ENCODE measurements at places on chromosomes 4 and X.
A peak's percentile ranks its signal among the peaks of the same experiment; 100 is the strongest.

DNA sequence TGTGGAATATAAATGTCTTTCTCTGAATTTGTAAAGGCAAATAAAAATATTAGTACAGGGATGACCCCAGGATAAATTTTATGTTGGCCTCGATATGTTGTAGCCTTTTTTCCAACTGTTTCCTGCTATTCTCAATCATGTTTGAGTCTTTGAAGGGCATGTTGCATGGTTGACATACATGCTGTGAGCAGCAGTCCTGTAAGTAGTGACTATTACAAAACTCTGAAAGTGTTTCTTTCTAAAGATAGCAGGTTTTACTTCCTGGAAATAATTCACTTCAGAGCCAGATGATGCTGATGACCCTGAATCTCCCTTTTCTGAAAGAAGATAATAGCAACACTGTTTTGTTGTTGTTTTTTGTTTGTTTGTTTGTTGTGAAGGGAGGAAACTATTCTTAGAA lies 393.0 kb upstream of the GNPDA2 start:
- H3K27me3 ChIP-seq = no peaks in the 10 kb centered on the region
- no peak overlapping the region for H3K27ac ChIP-seq
- H3K4me1 ChIP-seq = no peaks in the 10 kb centered on the region
- H3K36me3 ChIP-seq = no peaks in the 10 kb centered on the region
- DNase-seq = no peak
- no peak overlapping the region for H3K4me3 ChIP-seq

GRCh38 chrX:40644176-40644575 lies 3.2 kb downstream of the CXorf38 start:
- peaks cover 4% of the 10 kb centered on the region for H3K27me3 ChIP-seq
- H3K36me3 ChIP-seq = no peaks in the 10 kb centered on the region
- peak overlapping the region; percentile 64 for H3K27ac ChIP-seq

GRCh38 chr4:20284990-20285389 lies 33.3 kb downstream of the SLIT2 start:
- no peak overlapping the region for H3K4me3 ChIP-seq
- no peak for DNase-seq
- H3K36me3 ChIP-seq = no peaks in the 10 kb centered on the region
- H3K27ac ChIP-seq = no peak overlapping the region

DNA sequence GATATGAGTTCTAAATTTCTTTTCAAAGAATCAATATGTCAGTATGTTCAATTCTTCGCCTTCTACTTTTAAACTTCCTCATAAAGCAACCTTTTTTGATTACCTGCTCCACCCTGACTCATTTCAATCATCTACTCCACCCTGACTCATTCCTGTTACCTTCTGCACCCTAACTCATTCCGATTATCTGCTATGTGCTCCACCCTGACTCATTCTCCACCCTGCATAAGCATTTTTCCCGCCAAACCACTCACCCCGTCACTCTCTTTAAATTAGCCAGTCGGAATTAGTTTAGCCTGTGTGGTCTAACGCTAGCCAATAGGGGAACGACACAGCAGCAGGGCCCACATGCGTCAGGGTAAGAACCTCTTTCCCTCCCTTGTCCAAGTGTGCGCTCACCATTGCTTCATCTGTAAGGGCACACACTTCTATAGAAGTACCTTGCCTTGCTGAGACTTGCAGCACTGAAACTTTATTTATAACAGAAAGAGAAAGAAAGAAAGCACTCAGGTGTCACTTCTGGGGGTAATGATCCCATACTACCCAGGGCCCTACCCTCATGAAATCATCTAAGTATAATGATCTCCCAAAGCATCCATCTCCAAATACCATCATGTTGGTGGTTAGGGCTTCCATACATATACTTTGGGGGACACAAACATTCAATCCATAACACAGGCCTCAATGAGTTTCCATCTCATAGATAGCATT lies 875.2 kb downstream of the RAPGEF2 start:
- DNase-seq = no peak
- H3K27ac ChIP-seq = no peak overlapping the region
- H3K36me3 ChIP-seq = no peaks in the 10 kb centered on the region
- no peak overlapping the region for H3K4me3 ChIP-seq
- H3K27me3 ChIP-seq = no peaks in the 10 kb centered on the region
- H3K4me1 ChIP-seq = no peaks in the 10 kb centered on the region

DNA sequence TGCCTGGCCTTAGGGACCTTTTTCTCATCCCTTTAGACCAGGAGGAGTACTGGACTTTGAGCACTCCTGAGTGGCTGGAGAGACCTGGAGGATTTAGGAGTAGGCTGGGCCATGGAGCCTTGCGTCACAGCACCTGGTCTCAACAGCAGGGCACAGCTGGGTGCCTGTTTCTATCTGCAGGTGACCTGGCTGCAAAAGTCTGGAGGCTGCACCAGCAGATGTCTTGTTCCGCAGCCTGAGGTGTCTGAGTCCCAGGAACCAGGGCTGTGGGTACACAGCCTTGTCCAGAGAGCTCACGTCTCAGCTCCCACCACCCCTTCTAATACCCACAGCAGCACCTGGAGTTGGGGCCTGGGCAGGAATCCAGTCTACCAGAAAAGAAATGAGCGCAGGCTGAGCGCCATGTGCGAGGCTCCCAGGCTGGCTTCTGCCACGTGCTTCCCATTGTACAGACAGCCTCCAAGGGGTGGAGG lies 5.0 kb upstream of the NSD2 start:
- H3K36me3 ChIP-seq = no peaks in the 10 kb centered on the region
- H3K27me3 ChIP-seq = no peaks in the 10 kb centered on the region
- H3K4me3 ChIP-seq = no peak overlapping the region
- H3K27ac ChIP-seq = no peak overlapping the region

GRCh38 chr4:128512767-128513322 lies 225.2 kb upstream of the PGRMC2 start:
- no peak overlapping the region for H3K27ac ChIP-seq
- DNase-seq = no peak
- no peaks in the 10 kb centered on the region for H3K27me3 ChIP-seq
- H3K4me1 ChIP-seq = peaks cover 2% of the 10 kb centered on the region
- H3K36me3 ChIP-seq = no peaks in the 10 kb centered on the region

GRCh38 chrX:151363316-151363715 lies 33.7 kb upstream of the VMA21 start:
- H3K4me1 ChIP-seq = no peaks in the 10 kb centered on the region
- H3K4me3 ChIP-seq = no peak overlapping the region
- H3K27me3 ChIP-seq = no peaks in the 10 kb centered on the region
- no peak for DNase-seq
- no peaks in the 10 kb centered on the region for H3K36me3 ChIP-seq
- no peak overlapping the region for H3K27ac ChIP-seq

DNA sequence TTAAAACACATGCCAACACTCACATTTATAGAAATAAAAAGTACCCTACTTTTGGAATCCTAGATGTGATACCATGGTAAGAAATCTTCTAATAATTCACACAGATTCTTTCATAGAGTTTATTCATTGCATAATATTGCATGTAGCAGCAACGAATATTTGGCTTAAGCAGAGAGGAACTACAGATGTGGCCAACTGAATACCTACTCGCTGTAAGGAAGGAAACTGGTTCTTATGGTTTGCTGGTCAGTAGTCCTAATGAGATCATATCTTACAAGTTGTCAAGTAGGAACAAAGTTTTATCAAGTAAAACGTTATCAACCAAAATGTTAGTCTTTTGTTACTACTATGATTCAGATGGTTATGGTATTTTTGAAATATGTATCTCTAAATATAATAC lies 996.1 kb downstream of the PDHA2 start:
- no peaks in the 10 kb centered on the region for H3K27me3 ChIP-seq
- H3K4me3 ChIP-seq = no peak overlapping the region
- no peaks in the 10 kb centered on the region for H3K36me3 ChIP-seq
- no peak for DNase-seq

DNA sequence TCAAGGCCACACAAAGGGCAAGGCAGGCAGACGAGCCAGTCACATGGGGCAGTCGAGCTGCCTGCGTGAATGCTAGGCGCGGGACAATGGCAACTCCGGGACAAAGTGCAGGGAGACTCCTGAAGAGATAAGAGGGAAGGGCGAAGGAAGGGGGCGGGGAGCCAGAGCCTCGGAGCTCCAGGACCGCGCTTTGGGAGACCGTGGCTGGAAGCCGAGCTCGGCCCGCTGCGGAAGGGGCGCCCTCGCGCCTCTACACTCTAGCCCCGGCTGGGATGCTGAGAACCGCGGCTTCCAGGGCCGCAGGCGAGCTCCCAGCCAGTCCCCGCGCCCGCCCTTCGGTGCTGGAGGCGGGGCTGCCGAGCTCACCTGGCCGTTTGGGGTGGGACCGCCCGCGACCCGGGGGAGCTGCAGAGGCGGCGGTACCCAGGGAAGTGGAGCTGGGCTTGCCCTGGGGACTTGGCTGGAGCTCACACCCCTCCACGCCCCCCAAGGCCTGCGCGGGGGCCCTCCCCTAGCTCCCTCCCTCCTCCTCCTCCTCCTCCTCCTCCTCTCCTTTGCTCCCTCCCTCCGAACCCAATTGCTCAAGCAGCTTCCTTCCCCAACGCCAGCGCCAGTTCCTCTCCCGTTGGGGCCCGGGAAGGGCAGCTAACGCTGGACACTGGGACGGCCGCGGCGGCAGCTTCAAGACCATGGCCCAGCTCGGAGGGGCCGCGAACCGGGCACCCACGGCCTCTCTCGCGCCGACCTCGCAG lies at the start of gene SOWAHD:
Gene SOWAHD, plus strand, starts transcription at position 610 of the 752 bp plus-strand sequence. Its CDS starts 80 bp downstream, at position 690.
- peak within 1 kb of the TSS; percentile 53 for H3K4me3 ChIP-seq
- no peaks in the 10 kb centered on the region for H3K27me3 ChIP-seq
- no peaks in the 10 kb centered on the region for H3K36me3 ChIP-seq
- DNase-seq = peak; percentile 37
- H3K27ac ChIP-seq = no peak within 1 kb of the TSS

DNA sequence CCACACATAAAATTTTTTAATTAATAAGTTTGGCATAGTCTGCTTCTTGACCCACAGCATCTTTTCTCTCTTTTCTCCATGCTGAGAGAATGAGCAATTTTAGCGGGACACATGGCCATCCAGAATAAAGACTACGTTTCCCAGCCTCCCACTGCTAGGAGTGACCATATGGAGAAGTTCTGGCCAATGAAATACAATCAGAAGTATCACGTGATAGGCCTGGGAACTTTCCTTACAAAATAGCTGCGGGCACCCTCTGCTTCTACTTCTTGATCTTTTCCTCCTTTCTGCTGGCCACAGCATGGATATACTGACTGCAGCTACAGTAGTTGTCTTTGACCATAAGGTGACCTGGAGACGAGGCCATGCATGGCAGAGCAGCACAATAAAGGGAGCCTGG lies 348.0 kb downstream of the BCOR start:
- no peak for DNase-seq
- H3K4me1 ChIP-seq = peaks cover 12% of the 10 kb centered on the region
- no peak overlapping the region for H3K27ac ChIP-seq
- H3K4me3 ChIP-seq = no peak overlapping the region
- H3K27me3 ChIP-seq = no peaks in the 10 kb centered on the region
- no peaks in the 10 kb centered on the region for H3K36me3 ChIP-seq

DNA sequence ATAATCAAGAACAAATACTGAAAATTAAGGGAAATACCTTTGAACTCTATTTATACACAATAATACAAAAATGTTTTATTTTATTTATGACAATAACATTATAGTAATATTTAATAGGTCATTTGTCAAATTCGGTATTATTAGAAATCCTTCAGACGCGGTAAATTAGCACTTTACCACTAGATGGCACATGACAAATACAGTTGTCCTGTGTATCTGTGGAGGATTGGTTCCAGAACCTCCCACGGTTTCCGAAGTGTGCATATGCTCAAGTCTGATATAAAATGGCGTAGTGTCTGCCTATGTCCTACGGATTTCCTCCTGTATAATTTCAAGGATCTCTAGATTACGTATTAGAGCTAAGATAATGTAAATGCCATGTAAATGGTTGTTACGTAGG lies 8.1 kb upstream of the LINC00632 start:
- H3K4me3 ChIP-seq = no peak overlapping the region
- peaks cover 23% of the 10 kb centered on the region for H3K27me3 ChIP-seq
- no peak overlapping the region for H3K27ac ChIP-seq
- DNase-seq = no peak

- peaks cover 3% of the 10 kb centered on the region for H3K36me3 ChIP-seq
- no peak overlapping the region for H3K27ac ChIP-seq
- no peaks in the 10 kb centered on the region for H3K27me3 ChIP-seq
- no peaks in the 10 kb centered on the region for H3K4me1 ChIP-seq
Measured at GRCh38 chr4:168275836-168276235, 42.7 kb downstream of the DDX60 start.

DNA sequence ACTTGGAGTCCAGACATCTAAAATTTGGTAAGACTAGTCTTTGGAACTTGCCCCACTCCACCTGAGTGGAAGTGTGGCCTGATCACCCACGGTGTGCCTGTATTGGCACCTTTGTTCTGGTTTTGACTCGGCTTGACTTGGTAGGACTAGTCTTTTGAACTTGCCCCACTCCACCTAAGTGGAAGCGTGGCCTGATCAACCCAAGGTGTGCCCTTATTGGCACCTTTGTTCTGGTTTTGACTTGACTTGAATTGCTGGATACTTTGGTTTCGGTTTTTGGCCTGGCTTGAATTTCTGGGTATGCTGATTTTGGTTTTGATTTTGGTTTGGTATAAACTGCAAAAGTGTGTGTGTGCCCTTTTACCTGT lies 44.7 kb upstream of the UGT2B7 start:
- H3K27ac ChIP-seq = no peak overlapping the region
- H3K4me1 ChIP-seq = no peaks in the 10 kb centered on the region
- no peak overlapping the region for H3K4me3 ChIP-seq
- H3K36me3 ChIP-seq = no peaks in the 10 kb centered on the region

GRCh38 chr4:34920032-34920431 lies 1324.3 kb downstream of the ARAP2 start:
- DNase-seq = no peak
- H3K4me3 ChIP-seq = no peak overlapping the region
- H3K36me3 ChIP-seq = no peaks in the 10 kb centered on the region

DNA sequence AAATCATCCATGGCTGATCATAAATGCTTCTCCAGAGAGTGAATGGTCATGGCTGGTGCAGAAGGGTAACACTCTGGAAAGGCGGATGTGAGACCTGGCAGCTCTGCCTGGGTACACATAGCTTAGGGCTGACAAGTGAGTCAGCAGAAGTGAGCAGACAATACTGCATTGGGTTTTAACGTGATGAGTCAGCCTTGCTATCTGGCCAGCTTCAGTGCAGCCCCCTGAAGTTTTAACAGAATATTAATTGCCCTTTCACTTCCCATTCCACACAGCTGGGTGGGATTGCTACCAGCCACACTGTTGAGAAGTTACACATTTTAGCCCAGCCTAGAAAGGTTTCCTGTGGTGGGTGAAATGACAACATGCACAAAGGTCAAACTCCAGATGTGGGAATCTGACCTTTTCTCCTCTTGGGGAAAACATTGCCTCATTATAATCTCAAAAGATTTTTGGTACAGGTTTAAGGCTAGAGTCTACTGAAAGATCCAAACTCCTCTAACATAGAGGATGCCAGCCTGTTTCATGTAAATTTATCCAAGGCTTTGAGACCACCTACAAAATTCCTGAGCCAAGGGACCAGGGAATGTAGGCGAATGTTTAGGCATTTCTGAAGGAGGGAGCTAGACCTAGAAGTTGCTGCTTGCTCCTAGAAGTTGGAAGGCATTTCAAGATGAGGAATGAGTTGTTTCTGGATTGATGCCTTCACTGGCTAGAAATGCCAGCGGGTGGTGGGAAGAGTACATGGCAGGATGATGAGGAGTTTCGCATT lies 230.3 kb upstream of the PGRMC2 start:
- H3K36me3 ChIP-seq = no peaks in the 10 kb centered on the region
- DNase-seq = no peak
- H3K27me3 ChIP-seq = no peaks in the 10 kb centered on the region
- H3K4me3 ChIP-seq = no peak overlapping the region
- H3K4me1 ChIP-seq = no peaks in the 10 kb centered on the region

- no peak overlapping the region for H3K27ac ChIP-seq
- DNase-seq = no peak
- H3K36me3 ChIP-seq = no peaks in the 10 kb centered on the region
- no peak overlapping the region for H3K4me3 ChIP-seq
- H3K4me1 ChIP-seq = no peaks in the 10 kb centered on the region
Measured at GRCh38 chr4:152738827-152739226, 40.7 kb downstream of the TIGD4 start.

- H3K27me3 ChIP-seq = peaks cover 12% of the 10 kb centered on the region
- H3K27ac ChIP-seq = no peak overlapping the region
- H3K4me1 ChIP-seq = no peaks in the 10 kb centered on the region
Measured at GRCh38 chrX:132101799-132102198, 26.0 kb downstream of the FRMD7 start.
